ENCODE measurements at places on chromosomes 5 and 9. TPM values are rescaled to one million over a fixed set of nuclear protein-coding genes. Genes with fewer than 3 reads are reported as not detected.

- no peak for DNase-seq
Observed at GRCh38 chr9:112043423-112043822, 131.7 kb downstream of the SUSD1 start.

- no peak for DNase-seq
Observed at GRCh38 chr5:135100011-135100410, 66.0 kb upstream of the PITX1 start.

The CDH9 gene
- total RNA-seq = not detected

The DOLPP1 gene
- 15.2 TPM for total RNA-seq

- no peak for DNase-seq
Observed at GRCh38 chr5:32859211-32859641, 148.1 kb downstream of the NPR3 start.

DNA sequence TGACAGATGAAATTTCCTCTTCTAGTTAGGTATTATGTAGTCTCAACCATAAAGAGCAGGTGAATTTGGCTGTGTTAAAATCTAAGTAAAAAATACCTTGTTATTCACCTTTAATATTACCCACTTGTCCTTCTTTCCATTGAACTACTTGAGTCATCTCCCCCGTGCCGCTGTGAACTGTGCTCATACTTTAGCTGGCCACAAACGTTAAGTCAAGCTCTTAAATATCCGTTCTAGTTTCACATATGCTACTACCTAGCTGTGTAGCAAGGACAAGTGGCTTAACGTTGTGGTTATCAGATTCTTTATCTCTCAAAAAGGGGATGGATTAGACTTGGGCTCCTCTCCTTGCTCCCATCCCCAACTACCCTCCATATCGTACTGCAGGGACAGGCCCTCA is 110.4 kb downstream of the EFNA5 start:
- DNase-seq = no peak

The GCNT4 gene
- total RNA-seq = not detected

- no peak for DNase-seq
Observed at GRCh38 chr9:126638571-126639132, 24.9 kb downstream of the LMX1B start.

DNA sequence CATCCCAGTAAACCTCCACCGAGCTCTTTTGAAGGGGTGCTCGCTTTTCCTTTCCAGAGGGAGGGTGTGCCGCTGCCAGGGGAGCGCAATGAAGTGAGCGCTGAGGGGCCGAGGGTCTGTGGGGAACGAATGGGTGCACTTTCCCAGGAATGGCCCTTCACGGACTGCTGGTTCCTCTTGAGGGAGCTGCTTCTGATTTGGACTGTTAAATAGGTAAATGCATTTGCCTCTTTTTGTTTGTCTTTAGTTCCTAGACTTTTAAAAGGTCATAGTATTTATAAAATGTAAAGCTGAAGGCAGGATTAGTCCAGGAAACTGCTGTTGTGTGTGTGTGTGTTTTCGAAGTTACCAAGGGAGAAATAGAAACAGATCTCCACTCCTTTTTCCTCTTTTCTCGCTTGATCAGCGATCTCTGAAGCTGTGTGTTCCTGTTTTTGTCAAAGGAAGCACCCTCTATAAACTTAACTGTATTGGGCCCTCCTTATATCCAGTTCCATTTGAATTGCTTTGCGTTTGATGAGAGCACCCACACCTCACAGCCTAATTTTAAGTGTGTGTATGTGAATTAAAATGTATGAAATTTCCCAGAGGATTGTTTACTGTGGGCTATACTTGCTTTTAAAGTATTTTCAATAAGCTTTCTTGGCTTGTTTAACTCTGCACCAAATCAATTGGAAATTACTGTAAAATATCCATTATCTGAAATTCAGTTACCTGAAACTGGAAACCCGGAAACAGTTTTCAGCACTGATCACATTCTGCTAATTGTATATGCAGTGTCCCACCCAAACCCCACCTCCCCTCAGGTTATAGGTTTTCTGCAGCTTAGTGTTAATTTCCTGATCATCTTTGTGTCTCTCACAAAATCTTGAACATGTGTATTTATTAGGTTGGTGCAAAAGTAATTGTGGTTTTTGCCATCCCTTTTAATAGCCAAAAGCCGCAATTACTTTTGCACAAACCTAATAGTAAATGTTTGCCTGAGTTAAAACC is 966 bp downstream of the SNX2 start:
- DNase-seq = no peak

DNA sequence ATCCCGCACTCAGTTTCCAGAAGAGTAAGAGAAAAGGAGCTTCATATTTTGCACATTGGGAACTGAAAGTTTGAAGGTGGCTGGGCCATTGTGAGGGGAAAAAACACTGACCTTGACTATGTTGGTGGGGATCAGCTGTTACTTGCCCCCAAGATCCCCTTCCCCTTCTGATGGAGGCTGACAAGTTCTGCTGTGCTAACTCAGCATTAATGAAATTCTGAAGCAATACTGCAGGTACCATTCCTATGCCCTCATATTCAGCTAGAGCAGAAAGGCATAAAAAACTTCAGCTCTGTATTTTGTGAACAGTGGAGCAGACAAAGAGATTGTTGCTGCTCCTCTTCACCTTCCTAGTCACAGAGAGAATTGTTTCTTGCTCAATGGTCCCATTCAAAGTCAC is 1013.8 kb upstream of the C9orf72 start:
- DNase-seq = no peak

The CDKN2A gene
- 30.6 TPM for total RNA-seq

DNA sequence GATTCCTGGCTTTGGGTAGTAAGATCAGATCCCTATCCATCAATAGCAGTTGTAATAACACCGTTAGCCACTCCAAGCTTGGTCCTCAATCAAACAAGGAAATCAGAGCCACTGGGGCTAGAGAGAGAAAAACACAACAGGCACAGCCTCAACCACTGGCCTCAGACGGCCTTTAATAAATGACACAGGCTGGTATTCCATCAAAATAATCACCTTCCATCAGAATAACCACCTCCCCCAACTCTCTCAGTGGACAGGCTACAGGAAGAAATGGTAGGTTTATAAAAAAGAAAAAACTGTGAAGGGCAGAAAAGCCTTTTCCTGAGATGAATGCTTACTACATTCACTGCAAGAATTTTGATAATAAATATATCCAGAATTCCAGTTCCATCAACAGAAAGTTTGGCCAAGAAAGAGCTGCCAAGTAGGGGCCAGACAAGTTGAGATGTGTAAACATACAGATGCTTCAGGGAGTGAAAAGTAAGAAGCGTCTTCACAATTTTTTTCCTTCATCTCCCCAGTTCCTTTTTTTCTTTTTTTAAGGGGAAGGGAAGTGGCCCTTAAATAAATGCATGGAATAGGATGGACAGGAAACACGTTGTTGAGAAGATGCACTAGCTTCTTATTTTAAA is 5.5 kb downstream of the FOXD1 start:
- DNase-seq = no peak

The LHX3 gene
- total RNA-seq = not detected

The DNM1 gene
- total RNA-seq = 0.21 TPM

GRCh38 chr5:172825610-172826204 is 8.3 kb upstream of the ERGIC1 start:
- no peak for DNase-seq

DNA sequence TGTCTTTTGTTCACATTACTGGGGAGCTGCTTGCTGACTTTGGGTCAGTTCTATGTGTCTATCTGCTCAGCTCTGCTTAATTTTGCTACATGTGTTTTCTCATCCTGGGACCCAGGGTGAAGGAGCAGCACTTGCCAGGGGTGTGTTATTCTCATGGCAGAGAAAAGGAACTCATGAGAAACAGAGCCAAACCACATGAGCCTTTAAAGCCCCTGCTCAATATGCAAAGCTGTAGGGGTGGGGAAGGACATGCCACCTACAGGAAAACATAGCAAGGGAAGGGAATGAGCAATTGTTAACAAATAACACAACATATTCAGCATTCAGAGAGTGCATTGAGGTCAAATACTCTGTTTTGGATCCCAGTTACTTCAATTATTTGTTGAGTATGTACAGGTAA is 290.9 kb downstream of the CDK5RAP2 start:
- no peak for DNase-seq

The IFT74 gene
- total RNA-seq = 7.6 TPM

The OXCT1 gene
- 68.4 TPM for total RNA-seq

- no peak for DNase-seq
Observed at GRCh38 chr5:120901199-120901598, 437.1 kb downstream of the PRR16 start.

DNA sequence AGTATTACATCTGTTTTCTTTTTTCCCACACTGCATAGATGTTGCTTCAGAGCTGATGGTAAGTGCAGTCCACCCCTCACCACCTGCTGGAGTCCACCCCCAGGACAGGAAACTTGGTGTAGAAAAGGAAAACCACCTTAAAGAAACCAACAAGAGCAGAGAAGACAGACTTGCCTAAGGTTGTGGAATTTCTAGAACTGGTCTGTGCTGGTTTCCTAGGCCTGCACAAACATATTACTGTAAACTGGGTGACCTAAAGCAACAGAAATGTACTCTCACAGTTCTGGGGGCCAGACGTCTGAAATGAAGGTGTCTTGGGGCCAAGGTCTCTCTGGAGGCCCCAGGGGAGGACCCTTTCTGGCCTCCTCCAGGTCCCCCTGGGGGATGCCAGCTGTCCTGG is 293.4 kb upstream of the IRX1 start:
- DNase-seq = no peak

- no peak for DNase-seq
Observed at GRCh38 chr5:50328193-50328729, 112.8 kb downstream of the EMB start.

GRCh38 chr9:82761027-82761426 is 301.9 kb downstream of the RASEF start:
- DNase-seq = no peak

- no peak for DNase-seq
Observed at GRCh38 chr9:107899961-107900330, 410.4 kb upstream of the KLF4 start.

DNA sequence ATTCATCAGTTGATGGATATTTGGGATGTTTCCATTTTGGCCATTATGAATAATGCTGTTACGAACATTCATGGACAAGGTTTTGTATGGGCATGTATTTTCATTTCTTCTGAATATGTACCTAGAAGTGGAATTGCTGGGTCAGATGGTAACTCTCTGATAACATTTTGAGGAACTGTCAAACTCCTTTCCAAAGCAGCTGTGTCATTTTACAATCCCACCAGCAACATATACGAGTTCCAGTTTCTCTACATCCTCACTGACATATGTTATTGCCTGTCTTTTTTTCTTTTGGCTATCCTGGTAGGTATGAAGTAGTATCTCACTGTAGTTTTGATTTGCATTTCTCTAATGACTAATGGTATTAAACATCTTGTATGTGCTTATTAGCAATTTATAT is 86.7 kb downstream of the PRKACG start:
- no peak for DNase-seq

The CCL21 gene
- 0.26 TPM for total RNA-seq

The KCNMB1 gene
- 3.5 TPM for total RNA-seq

The DBH gene
- total RNA-seq = not detected

The ADAMTS13 gene
- 2.0 TPM for total RNA-seq

GRCh38 chr9:10701906-10702305 is 89.1 kb upstream of the PTPRD start:
- no peak for DNase-seq

GRCh38 chr5:131810510-131811249 is 13.9 kb upstream of the FNIP1 start:
- no peak for DNase-seq

The LAMC3 gene
- total RNA-seq = 0.08 TPM

The CCDC183 gene
- total RNA-seq = not detected

DNA sequence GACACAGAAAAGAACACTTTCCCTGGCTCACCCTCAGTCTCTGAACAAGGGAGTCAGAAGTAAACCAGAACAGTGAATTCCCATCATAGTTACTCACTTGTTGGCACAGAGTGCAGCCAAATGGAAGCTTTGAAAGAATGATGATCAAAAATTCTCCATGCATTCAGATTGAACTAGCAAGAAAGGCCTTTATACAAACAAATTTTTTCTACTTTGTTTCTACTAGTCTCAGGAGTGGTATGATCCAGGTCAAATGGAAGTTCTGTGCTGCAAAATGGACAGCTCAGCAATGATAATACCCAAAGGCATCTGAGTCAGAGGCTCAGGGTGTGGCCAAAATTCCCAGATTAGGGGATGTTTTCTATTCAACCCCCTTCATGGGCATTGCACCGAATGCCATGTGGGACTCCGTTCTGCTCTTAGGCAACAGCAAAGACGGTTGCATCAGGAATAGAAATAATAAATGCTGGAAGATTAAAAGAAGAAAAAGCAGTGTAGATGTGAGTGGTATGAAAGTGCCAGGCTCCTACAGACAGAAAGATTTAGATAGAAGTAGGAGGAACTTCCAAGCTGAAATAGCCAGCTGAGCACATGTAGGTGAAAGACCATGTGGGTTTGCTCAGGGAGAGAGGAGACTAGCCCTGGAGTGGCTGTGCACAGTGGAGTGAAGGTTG is 24.0 kb upstream of the ASPN start:
- no peak for DNase-seq

The CNTFR gene
- not detected for total RNA-seq

DNA sequence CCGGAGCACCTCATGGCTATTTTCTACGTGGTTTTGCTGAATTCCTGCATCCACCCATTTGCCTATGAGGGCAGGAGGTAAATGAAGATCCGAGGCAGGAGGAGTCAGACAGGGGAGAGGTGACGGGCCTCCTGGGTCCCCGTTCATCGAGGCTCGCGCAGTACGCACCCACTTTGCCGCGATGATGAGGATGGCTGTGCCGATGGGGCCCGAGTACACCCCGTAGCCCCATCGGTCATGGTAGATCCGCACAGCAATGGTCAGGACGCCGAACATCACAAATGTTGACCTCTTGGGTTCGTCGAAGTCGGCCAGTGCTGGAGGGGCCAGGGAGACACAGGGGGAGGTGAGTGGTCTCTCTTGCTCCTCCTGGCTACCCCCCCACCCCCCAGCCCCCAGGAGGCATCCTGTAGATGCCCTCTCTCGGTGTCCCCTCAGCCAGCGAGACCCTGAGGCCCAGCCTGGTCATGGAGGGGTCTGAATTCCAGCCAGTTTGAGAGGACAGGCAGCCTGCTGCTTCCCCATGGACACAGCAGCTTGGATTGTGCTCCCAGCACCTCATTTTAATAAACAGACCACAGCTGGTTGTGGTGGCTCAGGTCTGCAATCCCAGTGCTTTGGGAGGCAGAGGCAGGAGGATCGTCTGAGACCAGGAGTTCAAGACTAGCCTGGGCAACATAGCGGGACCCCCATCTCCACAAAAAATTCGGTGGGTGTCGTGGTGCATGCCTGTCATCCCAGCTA is 5.9 kb downstream of the MYMK start:
- no peak for DNase-seq

- DNase-seq = no peak
Observed at GRCh38 chr5:170638051-170638450, 134.2 kb downstream of the KCNIP1 start.

DNA sequence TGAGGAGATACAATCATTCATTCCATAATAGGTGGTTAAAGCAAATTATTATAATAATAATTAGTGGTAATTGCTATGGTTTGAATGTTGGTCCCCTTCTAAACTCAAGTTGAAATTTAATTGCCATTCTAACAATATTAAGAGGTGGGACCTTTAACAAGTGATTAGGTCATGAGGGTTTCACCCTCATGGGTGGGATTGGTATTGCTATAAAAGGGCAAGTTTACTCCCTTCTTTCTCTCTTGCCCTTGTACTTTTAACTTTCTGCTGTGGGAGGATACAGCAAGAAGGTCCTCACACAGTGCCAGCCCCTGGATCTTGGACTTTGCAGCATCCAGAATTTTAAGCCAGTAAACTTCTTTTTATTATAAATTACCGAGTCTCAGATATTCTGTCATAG is 101.9 kb upstream of the PARP8 start:
- DNase-seq = no peak

GRCh38 chr5:4362411-4362810 is 766.8 kb downstream of the IRX1 start:
- DNase-seq = no peak
